Skeletal muscle tissue (tissue), 5 donors: ENCODE measurements at places on chromosomes 5 and 9. TPM values are rescaled to one million over a fixed set of nuclear protein-coding genes. Genes with fewer than 3 reads are reported as not detected.

The MLANA gene
- not detected for total RNA-seq

The DOLPP1 gene
- 5.2 TPM for total RNA-seq

The CCDC171 gene
- 5.7 TPM for total RNA-seq

The PTGES gene
- total RNA-seq: 12.5 TPM
